Colonic mucosa (tissue), 4 donors: ENCODE measurements at places on chromosomes 2 and 18. TPM values are rescaled to one million over a fixed set of nuclear protein-coding genes. Genes with fewer than 3 reads are reported as not detected.

CCDC121 gene
- total RNA-seq = 2.9 TPM

GRCh38 chr2:95075440-95076132, 46.0 kb downstream of the MRPS5 start:
- no peak overlapping the region for H3K27ac ChIP-seq
- peaks cover 8% of the 10 kb centered on the region for H3K4me1 ChIP-seq
- no peaks in the 10 kb centered on the region for H3K27me3 ChIP-seq
- no peaks in the 10 kb centered on the region for H3K36me3 ChIP-seq

REG3G gene
- not detected for total RNA-seq

GRCh38 chr2:218860950-218861381, 1.4 kb downstream of the WNT6 start:
- DNase-seq = no peak
- H3K4me3 ChIP-seq = no peak overlapping the region
- H3K27ac ChIP-seq = no peak overlapping the region
- no peaks in the 10 kb centered on the region for H3K36me3 ChIP-seq
- no peaks in the 10 kb centered on the region for H3K4me1 ChIP-seq

- peak overlapping the region; percentile 99 for H3K4me3 ChIP-seq
- H3K4me1 ChIP-seq = peaks cover 6% of the 10 kb centered on the region
- DNase-seq = no peak
- peak overlapping the region; percentile 85 for H3K27ac ChIP-seq
- no peaks in the 10 kb centered on the region for H3K27me3 ChIP-seq
These were observed 686 bp upstream of the PNO1 start for GRCh38 chr2:68157002-68157401.

DNA sequence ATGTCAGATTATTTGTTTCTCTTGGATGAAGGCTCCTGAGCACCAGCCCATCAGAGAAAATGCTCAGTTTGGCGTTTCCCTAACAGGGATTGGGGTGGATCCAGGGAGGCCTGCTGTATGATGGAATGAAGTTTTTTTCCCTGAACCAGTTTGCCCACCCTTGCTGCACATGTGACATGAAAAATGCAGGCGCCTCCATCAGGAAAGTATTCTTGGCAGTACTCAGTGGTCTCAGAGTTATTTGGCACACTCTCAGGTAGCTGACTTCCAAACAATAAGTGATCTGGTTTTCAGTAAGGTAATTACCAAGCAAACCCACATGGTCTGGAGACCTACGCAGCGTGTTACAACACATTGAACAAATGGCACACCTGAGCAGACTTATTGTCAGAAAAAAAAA, 254.9 kb downstream of the PAX3 start:
- no peak for DNase-seq
- peaks cover 3% of the 10 kb centered on the region for H3K27me3 ChIP-seq
- no peaks in the 10 kb centered on the region for H3K4me1 ChIP-seq
- no peaks in the 10 kb centered on the region for H3K36me3 ChIP-seq
- no peak overlapping the region for H3K27ac ChIP-seq

GRCh38 chr2:223058952-223059716, 7.1 kb downstream of the KCNE4 start:
- peak; percentile 72 for DNase-seq
- H3K27ac ChIP-seq = no peak overlapping the region
- no peak overlapping the region for H3K4me3 ChIP-seq
- H3K27me3 ChIP-seq = no peaks in the 10 kb centered on the region
- H3K4me1 ChIP-seq = no peaks in the 10 kb centered on the region
- no peaks in the 10 kb centered on the region for H3K36me3 ChIP-seq

KANSL3 gene
- 33.6 TPM for total RNA-seq
